ENCODE measurements at places on chromosomes 4 and X. TPM values are rescaled to one million over a fixed set of nuclear protein-coding genes. Genes with fewer than 3 reads are reported as not detected.

MID2 gene
- total RNA-seq, result 17.7 TPM

SLC9B1 gene
- total RNA-seq, result 15.7 TPM

ATP1B4 gene
- 220 TPM for total RNA-seq

MAGEC3 gene
- not detected for total RNA-seq

CENPE gene
- 3.1 TPM for total RNA-seq

MAGEA10 gene
- total RNA-seq, result not detected

SPANXN4 gene
- not detected for total RNA-seq

SPANXC gene
- not detected for total RNA-seq

NR0B1 gene
- under 0.01 TPM for total RNA-seq

SH3BP2 gene
- total RNA-seq, result 7.8 TPM

AKAP4 gene
- total RNA-seq, result 1.0 TPM

PLK4 gene
- total RNA-seq, result 5.7 TPM

FGD1 gene
- 4.2 TPM for total RNA-seq

H2BW2 gene
- not detected for total RNA-seq

GPR34 gene
- 13.6 TPM for total RNA-seq

SORBS2 gene
- total RNA-seq, result 14.1 TPM

ZIC3 gene
- total RNA-seq, result not detected

ZDHHC15 gene
- 3.7 TPM for total RNA-seq

CCDC110 gene
- total RNA-seq, result 0.52 TPM

MID1 gene
- total RNA-seq, result 17.7 TPM

ACE2 gene
- not detected for total RNA-seq
